ENCODE measurements at places on chromosomes 2 and 18.

DNA sequence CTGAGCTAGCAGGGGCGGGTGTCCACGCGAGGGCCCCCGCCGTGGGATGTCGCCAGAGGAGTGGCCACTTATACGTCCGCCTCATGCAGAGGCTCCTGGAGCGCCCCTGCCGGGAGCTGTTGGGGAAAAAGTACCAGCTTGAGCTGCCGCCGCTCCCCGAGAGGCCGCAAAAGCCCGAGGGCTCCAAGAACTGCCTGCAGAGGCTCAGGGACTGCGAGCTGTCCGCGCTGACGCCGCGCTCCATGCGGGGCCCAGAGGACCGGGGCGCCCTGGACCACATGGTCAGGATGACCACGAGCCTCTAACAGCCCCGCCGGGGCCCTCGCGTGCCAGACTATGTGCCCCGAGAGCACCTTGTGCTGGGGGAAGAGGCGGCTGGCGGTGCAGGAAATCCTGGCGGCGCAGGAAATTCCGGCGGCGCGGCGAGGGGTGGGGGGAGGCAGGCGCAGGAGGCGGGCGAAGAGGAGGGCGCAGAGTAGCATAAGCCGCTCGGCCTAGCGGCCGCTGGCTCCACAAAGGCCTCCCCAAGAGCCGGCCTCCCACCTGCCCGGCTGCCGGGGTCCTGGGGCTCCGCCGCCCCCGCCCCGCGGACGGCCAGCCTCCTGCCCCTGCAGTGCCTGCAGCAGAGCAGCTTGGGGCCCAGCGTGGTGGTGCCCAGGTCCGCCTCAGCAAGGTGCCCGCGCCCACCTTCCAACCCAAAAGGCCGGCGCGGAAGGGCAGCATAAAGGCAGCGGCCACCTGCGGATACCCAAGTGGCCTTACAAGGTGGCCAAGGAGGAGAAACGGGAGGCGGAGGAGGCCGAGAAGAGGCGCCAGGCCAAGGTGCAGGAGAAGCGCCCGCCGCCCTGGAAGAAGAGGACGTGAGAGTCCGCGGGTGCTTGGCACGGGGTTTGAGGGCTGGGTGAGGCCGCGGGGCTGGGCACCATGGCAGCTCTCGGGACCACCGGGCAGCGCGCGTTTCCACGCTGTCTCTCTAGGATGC is 42.1 kb upstream of the TRIM43B start:
- DNase-seq = peak; percentile 71

- no peak for DNase-seq
Measured at GRCh38 chr2:239889641-239890121, 135.5 kb downstream of the NDUFA10 start.

DNA sequence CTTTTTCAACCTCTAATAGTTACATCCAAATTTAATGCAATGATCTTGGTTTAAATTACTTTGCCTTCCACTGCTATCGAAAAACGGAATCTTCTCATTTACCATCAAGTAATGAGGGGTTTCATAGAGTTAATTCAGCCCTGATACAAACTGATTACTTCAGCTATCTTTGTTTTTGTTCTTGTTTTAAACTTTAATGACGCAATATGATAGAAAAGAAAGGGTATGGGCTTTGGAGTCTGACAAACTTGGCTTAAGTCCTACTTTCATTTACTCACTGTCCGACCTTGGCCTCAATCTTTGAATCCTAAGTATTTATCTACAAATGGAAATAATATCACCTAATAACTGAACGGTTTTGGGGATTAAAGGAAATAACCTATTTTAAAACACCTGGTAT is 16.1 kb downstream of the ADAM17 start:
- peak; percentile 80 for DNase-seq

DNA sequence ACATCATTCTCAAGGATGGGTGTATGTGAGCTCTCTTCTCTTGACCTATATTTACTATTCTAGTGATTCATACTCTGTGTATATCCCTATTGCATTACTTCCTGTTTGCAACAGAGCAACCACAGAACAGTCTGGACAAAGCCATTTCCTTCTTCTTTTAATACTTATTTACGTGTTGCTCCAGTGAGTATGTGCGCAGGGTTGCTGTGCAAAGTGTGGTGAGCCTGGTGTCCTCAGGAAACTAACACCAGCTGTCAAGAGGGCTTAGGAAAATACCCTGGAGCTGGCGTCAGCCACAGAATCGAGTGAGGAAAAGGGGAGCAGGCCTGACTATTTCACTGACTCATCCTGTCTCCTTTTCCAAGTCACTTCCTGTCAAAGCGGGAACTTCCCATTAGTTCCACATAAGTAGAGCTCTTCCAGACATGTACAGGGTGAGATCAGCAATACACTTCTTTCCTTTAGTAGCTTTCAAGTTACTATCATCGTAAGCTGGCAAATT is 214.1 kb upstream of the COPS8 start:
- peak; percentile 100 for DNase-seq

DNA sequence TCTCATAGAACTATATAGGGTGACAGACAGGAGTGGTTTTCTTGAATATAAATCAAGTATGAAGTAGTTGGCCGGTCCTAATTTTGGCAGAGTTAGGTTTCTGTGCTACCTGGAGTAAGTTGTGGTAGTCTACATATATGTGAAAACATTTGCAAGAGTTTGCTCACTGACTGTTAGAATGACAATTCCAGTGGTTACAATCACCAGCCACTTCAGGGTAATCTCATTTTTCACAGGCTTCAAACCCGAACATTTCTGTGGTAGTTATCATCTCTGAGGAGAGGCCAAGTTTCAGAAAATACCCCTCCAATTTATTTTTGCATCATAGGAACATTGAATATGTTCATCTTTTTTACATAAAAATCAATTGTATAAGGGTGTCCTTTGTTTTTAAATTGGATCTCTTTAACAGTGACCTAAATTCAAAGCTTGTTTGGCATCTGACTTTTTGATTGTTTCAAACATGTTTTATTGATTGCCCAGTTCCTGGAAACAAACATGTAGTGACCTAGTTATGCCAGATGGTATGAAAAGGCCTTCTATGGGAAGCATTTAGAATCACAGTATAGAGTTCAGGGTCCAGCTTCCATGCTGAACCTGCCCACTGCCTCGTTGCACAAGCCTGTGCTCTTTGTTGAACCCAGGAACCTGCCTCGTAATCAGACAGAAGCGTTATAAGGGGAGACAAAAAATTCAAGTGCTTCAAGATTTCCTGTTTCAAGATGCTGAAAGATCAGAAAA is 250.6 kb downstream of the LTBP1 start:
- DNase-seq = no peak

DNA sequence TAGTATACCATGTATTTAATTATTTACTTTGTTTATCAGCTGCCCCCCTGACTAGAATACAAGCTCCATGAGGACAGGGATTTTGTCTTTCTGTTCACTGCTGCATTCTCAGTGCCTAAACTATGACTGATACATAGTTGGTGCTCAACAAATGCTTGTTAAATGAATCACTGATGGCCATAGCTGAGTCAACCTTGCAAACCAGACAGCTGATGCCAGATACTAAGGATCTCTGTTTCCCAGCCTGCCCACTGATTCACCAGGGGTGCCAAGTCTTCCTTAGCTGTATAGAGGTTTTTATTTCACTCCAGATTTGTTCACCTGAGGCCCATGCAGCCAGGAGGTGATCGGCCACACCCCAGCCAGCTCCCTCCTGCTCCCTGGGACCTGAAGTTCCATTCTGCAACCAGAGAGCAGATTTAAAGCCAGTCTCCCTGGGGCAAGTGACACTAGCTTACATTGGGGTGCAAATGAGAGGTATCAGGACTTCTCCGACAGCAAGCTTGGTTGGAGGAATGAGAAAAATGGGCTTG is 92.2 kb downstream of the C1QL2 start:
- no peak for DNase-seq

- DNase-seq = no peak
Measured at GRCh38 chr2:231565887-231566594, 26.6 kb upstream of the TEX44 start.

- peak; percentile 74 for DNase-seq
Measured at GRCh38 chr18:79507076-79507545, 111.4 kb downstream of the NFATC1 start.

GRCh38 chr2:31859959-31860358 is 150.8 kb downstream of the MEMO1 start:
- DNase-seq = peak; percentile 62

DNA sequence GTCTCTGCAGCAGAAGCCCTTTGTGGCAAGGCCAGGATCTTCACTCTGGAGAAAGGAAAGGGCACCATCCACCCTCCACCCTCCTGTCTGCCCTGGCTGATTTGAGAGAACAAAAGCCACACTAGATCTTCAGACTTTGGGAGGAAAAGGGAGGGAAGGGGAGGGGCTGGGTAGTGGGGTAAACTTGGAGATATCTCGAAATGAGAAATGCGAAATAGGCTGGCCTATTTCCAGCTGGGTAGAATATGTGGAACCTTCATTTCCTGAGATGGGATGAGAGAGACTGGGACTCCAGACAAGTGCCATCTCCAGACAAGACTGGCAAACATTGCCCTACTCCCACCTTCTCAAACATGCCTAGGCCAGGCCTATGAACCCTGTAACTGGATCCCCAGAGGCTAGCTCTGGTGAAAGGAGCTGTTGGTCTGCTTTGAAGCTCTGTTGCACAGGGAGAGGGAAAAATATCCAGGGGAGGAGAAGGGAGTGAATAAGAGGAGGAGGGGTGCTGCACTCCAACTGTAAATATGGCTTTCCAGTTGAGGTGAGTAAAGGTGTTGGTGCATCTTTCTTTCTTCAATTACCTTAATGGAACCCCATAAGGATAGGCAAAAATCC is 1.7 kb downstream of the HOXD12 start:
- DNase-seq = no peak

DNA sequence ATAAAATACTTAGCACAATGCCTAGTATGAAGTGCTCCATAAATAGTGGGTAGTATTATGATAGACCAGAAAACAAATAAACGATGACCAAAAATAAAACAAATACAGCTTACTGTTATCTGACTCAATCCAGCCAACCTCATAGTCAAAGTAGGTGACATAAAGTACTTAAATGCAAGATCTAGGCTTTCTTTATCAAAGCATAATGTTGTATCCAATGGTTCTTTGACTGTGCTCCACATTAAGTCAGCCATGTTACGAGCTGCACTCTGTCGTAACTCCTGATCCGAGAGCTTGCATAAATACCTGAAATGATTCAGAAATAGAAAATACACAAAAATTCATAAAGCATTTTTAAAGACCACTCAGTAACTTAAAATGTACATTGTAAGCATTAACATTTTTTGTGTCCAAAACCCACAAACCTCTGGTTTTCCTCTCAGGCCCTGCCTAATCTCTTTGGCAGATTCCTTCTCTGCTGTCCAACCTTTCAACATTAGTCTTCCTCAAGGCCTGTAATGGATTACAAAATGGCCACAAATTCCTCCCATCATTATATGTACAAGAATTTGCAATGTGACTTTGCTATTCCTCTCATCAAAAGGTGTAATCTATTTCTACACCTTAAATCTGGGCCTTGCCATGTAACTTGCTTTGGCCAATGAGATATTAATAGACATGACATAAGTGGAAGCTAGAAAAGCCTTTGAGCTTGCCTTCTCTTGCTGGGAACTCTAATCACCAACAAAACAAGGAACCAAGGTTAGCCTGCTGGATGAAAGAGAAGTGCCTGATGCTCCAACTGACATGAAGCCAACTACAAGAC is 90.6 kb downstream of the USP34 start:
- DNase-seq = peak; percentile 82

DNA sequence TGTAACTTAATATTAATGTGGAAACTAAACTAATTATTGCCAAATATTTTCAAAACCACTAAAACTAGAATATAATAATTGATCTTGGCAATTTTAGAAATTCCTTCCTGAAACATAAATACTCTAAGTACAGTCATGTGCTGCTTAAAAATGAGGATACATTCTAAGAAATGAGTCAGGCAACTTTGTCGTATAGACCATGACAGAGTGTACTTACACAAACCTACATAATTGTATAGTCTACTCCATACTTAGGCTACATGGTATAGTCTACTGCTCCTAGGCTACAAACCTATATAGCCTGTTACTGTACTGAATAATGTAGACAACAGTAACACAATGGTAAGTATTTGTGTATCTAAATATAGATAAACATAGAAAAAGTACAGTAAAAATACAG is 27.6 kb downstream of the FEZ2 start:
- DNase-seq = no peak

GRCh38 chr2:218878486-218878885 is 2.2 kb upstream of the WNT10A start:
- no peak for DNase-seq

DNA sequence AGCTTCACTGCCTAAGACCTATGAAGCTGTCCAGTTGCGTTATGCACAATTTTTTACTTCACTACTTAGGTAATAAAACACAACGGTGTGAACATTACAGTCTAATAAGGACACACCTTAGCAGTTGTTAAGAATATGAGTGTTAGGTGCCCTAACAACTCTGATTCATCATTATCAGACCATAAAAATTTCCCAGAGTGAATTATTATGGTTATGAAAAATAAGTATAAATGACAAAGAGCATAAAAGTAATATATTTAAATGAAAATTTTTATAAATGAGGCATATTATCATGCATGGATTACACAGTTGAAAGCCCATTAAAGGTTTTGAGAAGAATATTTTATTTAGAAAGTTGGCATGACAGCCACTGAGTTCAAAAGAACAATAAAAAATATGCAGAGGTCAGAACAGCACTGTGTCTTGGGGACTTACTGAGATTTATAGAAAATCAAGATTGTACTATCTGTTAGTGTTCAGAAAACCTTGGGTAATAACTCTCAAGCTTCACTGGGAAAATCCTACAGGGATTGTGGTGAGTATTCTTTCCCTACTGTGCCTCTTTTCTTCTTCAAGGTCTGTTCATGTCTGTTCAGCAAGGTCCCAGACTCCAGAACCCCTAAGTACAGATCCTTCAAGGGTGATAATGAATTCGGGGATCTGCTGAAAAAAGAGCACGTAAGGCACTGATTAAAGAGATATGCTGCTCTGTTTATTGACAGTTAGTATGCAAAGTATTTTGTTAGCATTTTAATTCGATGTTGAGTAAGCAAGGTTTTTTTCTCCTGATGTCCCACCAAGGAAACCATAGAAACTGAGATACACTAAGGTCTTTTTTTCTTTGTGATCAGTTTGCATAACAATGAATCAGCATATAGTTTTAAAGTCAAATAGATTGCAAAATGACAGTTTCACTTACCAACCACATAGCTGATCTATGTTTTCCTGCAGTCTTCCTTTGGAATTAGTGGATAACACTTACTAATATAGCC is 250.0 kb downstream of the DSEL start:
- DNase-seq = peak; percentile 60
